ENCODE measurements at places on chromosomes 2 and 18.

GRCh38 chr18:5214583-5215351 lies 17.7 kb upstream of the AKAIN1 start:
- DNase-seq, result no peak

DNA sequence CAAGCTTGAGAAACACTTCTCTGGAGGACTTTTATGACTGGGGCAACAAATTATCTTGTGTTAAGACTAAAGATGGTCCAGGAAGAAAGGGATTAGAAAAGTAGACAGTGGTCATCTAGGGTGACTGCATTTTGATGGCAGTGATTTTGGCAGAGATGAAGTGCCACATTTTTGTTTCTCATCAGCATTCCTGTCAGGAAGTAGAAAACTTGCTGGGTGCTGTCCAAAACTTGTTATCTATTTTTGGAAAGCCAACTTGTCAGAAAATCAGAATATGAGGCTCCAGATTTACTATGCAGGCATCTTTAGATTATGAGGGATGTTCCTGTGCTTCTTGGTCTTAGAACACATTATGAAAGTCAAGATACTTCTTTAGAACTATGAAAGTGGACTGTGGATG lies 29.0 kb upstream of the CALCRL start:
- no peak for DNase-seq

DNA sequence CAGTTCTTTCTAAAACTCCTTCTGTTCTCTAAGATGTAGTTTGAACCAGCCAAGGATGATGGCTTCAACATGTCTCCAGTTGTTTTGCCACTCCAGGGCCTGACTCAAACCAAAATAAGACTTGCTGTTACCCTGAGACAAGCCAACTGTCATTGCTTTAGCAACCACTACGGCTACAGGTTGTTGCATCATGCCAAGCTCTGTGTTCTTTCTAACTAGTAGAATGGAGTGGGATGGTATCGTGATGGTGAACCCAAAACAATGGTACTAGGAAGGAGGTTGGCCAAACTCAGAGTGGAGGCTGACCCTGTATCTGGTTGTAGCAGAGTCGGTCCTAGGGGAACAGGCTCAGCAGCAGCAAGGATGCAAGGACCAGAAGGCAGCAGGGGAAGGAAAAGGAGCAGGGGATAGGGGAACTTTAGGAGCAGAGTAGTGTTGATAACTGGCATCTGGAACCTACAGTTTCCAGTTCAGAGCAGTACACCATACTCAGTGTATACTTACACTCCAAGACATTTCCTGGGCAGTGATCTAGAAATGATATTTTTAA lies 51.6 kb downstream of the PDK1 start:
- no peak for DNase-seq

GRCh38 chr18:12891561-12891960 lies 7.5 kb upstream of the PTPN2 start:
- no peak for DNase-seq

DNA sequence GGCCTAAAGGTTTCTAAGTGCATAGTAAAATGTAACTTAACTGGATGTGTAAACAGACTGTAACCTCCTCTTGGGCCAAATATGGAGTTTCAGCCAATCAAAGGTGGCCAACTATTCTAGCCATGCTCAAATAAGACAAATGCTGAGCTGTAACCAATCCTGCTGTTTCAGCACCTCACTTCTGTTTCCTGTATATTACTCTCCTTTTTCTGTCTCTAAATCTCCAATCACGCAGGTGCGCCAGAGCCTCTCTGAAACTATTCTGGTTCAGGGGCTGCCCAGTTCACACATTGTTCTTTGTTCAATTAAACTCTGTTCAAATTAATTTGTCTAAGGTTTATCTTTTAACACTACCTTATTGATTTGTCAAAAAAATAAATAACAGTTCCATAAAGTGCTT lies 532.7 kb upstream of the DCC start:
- no peak for DNase-seq

- no peak for DNase-seq
Observed at GRCh38 chr2:39537150-39537549, 100.1 kb upstream of the MAP4K3 start.

DNA sequence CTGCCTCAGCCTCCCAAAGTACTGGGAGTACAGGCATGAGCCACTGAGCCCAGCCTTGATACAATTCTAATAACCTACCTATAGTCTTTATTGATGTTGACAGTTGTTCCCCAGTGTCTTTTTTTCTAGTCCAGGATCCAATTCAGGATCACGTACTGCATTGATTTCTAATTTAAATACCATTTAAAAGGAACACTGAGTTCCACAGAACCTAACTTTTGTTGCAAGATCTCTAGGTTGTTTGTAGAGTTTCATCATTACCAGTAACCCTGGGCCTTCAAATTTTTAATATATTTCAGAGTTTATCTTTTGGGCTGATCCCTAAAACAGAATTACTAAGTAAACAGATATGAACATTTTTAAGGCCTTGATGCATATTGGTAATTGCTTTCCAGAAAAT lies 21.1 kb upstream of the TMBIM1 start:
- DNase-seq, result no peak

- DNase-seq, result no peak
Observed at GRCh38 chr2:2101924-2102323, 229.2 kb downstream of the MYT1L start.

- no peak for DNase-seq
Observed at GRCh38 chr18:64019922-64020756, 50.3 kb downstream of the SERPINB8 start.

DNA sequence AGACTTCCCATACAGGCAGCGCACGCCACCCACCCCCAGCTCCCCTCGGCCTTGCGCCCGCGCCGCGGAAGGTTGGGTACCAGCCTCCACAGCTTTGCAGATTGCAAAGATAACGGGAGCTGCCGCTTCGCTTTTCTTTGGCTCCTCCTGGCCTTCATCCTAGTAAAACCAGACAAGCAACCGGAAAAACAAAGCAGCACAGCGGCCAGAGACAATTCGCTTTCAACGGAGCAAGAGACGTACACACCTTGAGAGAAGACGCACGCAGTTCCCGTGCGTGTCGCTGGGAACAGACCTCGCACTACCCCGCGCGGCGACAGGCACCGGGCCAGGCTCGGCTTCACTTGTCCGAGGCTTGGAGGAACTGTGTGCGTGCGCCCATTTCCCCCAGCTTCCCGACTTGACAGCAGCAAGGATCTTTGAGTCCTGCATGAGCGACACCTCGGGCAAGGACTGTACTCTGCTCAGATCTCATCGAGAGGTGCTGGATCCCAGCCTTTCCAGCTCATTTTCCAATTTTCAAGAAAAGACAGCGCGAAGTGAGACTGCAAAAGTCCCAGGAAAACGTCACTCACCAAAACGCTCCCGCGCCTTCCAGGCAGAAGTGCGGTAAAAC lies 964 bp downstream of the ZBTB7C start:
- no peak for DNase-seq

DNA sequence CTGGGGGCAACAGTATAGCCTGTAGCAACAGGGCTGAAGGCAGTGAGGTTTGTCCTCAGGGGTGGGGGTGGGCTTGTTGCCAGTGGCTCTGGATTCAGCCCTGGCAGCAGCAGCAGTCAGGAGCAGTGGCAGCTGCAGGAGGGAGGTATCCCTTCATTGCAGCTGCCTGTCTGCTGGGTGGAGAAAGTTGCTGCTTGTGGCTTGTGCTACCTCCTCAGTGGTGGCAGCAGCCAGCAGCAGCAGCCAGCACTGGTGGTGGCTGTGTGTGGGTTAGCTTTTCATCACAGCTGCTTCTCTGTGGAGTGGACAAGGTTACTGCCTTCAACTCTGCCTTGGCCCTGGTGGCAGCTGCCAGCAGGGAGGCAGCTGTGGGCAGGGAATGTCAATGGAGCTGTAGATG lies 94.9 kb downstream of the ARL6IP6 start:
- DNase-seq, result no peak

DNA sequence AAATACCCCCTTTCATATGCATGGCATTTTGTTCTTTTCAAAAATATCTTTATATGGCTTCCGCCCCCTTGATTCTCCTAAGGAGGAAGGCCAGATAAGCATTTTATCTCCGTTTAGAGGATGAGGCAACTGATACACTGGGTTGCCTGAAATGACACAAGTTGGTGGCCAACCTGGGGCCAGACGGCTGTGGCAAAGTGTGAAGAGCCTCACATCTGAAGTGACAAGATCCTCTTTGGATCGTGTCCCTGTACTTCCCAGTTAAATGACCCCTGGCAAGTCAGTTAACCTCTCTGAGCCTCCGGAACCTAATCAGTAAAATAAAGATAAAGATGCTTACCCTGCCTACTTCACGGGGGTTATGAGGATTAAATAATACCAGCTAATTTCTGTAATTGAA lies 4.6 kb downstream of the SETBP1 start:
- DNase-seq, result no peak

DNA sequence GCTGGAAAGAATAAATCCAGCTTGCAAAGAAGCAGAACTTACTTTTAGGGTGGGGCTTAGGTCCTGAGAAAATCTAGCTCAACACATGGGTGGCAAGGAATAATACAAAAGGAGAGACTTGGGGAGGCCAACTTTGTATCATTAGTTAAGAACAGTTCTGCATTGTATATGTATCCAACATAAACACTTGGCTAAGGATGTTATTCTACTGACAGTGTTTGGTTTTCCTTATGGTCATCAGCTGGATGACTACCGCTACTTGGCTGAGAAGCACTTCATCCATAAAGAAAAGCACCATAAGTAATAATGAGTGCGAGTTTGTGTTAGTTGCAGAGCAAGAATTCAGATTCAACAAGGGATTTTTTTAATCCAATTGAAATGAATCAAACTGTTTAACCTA lies 614.9 kb downstream of the ARHGAP15 start:
- DNase-seq, result no peak

DNA sequence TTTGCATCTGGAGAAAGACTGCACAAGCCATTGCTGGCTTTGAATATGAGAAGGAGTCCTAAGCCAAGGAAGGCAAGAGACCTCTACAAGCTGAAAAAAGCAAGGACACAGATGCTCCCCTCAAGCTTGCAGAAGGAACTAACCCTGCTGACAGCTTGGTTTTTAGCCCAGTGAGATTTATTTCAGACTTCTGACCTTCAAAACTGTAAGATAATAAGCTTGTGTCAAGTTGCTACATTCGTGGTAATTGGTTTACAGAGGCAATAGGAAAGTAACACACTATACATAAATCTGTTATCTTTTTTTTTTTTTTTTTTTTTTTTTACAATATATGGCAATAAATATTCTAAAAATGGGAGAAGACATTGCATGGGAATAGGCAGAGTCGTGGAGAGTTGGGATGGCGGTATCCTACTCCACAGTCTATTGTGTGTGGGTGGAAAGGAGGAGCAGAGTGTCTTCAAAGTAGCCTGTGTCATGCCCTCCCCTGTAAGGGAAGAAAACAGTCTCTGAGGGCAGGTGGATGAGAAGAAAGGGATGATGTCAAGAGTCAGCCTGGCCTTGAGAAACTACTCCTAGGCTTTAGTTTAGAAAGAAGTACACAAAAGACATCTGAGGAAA lies 196.9 kb downstream of the THSD7B start:
- DNase-seq, result no peak

- no peak for DNase-seq
Observed at GRCh38 chr2:39529836-39530235, 92.8 kb upstream of the MAP4K3 start.

DNA sequence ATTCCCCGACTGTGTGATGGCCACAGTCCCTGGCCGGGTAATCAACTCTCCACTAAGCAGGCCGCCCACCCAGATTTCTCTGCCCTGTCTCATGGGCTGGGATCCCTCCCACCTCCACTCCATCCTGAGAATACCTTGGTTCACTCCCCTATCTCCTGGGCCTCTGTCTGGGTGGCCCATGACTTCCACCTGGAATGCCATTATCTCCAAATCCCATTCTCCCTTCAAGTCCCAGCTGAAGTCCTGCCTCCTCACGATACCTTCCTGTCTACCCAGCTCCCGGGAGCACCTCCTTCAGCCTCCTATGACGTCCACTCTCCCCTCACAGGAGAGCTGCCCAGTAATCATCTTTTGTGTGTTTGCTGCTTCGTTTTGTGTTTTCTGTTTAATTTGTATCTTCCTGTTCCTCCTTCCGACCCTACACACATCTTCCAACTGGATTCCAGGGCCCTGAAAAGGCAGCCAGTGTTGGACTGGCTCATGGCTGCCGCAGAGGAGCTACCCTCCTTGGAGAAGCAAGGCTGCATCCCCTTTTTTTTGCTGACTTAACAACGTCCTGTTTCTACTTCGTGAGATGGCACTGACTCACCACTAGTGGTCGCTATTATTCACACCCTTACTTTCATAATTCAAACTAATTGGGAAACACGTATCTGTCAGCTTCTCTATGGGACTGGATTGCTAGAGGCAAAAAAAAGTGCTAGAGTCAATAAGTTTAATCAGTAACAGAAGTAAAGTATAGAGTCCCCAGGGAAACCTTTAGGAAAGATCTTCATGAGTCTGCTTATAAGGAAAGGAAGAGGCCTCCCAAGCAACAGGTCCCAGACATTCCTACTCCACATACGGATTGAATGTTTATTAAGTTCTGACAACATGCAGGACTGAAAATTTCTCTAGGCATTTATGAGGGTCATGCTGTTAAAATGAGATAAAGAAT lies 171.9 kb upstream of the GATA6 start:
- no peak for DNase-seq

DNA sequence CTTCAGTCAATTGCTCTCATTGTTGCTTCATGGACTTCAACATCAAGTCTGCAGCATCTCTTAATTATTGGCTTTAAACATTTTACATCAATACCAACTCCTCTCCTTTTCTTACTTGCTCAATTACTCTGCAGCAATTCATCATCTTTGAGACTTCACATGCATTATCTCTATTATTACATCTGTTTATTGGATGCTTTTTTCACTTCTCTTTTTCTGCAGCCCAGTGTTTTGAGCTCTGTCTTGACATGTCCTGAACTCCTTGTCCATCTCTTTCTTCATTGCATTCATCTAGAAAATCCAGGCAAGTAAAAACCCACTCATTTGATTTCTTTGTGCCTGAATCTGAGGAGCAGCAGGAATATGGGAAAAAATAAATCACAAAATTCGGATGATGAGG lies 647.9 kb downstream of the PLCL1 start:
- no peak for DNase-seq

DNA sequence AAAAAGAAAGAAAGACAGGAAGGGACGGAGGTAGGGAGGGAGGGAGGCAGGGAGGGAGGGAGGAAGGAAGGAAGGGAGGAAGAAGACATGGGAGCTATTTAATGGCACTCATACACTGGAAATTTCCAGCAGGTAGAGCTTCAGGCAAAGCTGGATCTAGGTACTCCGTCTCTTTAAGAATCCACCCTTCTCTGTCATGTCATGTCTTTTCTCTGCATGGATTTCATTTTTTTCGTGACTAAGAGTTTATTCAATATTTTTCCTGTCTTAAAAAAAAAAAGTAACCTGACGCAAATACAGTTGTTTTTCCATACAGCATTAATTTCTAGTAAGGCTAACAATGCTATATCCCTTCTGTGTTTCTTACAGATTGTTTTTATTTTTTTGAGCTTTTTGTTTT lies 56.3 kb upstream of the MCFD2 start:
- DNase-seq, result no peak

GRCh38 chr2:172617115-172617514 lies 61.2 kb downstream of the PDK1 start:
- no peak for DNase-seq

- DNase-seq, result no peak
Observed at GRCh38 chr18:37355772-37356171, 209.8 kb downstream of the CELF4 start.

Data from central memory CD4-positive, alpha-beta T cell (primary cell).